ENCODE measurements at places on chromosomes 12 and 14.

- DNase-seq: no peak
Measured at GRCh38 chr14:61386173-61386772, 64.9 kb downstream of the PRKCH start.

DNA sequence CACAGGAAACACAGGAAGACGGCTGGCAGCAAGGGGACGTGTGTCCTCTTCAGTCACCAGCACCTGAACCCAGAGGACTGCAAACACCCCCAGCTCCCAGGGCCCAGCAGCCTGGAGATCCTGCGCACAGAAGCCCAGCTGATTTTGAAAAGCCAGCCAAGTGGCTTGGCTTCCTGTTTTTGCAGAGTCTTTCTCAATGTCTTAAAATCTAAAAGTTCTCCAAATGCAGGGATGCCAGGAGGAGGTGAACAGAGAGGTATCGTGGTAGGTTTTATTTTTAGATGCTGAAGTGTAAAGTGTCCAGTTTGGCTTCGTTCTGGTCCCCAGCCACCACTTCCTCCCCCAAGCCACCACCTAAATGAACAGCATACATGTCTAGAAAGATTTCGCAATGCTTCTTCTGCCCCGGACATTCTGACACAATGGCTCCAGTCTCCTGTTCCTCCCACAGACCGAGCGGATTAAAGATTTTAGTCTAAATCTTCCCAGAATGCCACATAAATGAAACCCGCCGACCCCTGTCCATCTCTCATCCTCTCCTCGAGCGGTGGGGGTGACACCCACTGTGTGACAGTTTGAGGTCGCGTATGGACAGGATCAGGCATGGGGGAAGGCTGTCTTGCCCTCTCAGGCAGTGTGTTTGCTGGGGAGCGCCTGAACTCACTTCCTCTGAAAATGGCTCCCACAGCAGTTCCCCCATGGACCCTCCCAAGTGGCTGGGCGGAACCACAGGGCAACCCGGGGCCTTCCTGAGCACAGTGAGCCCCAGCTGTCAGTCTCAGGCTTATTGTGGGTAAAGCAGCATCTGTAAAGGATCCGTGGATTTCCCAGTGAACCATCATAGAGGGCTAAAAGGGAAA, 41.6 kb downstream of the ITPK1 start:
- DNase-seq: no peak

- peak; percentile 57 for DNase-seq
Measured at GRCh38 chr12:2183556-2184541, 131.1 kb downstream of the CACNA1C start.

GRCh38 chr12:11812586-11813437, 163.3 kb downstream of the ETV6 start:
- DNase-seq: no peak

- no peak for DNase-seq
Measured at GRCh38 chr12:27551172-27551840, 27.3 kb downstream of the PPFIBP1 start.

DNA sequence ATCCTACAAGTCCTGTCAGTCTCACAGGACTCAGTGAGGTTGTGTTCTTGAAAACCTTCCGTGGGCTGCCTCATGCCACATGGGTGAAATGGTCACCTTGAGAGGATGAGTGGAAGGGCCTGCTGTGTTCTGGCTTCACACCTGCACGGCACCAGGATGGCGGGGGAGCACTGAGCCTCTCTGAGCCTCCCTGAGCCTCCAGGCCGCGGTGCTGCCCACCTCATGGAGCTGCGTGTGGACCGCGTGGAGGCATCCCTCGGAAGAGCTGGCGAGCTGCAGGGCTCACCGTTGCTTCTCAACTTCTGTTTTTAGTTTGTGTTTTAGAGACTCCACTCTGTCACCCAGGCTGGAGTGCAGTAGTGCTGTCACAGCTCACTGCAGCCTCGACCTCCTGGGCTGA, 56.2 kb downstream of the TEAD4 start:
- no peak for DNase-seq

DNA sequence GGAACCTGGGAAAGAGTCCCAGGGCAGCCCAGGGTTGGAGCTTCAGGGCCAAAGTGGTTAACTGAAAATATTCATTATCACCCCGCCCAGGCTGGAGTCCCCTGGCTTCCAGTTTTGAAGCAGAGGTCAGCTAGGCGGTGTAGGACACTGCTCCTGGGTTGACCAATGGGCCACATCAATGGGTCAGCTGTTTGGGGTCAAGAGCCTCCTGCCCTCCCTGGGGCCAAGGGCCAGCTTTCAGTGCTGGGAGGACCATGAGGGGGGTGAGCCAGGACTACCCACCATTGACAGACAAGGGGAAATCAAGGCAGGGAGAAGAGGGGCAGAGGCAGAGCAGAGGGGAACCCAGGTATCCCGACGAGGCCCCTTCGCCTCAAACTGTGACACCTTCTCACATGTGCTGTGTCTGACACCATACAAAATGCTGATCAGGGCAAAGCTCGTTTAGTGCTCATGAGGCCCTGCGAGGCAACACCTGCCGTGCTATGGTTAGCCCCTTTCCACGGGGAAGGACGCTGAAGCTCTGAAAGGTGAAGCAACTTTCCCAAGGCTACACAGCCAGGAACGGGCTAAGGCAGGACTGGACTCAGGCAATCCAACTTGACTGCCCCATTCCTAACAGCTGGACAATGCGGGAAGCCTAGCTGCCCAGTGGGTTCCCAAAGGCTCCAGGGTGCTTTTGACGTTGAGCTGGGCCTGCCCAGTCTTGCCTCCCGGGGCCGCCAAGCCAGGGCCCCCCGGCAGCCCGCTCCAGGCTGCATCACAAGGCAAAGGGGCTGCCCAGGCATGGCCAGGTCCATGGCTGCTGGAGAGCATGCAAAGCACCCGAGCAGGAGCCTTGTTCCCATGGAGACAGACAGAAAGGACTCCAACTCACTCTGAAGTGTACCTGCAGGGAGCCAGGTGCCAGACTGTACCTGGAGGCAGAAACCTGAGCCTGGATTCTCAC, 2.0 kb downstream of the SYNE3 start:
- DNase-seq: no peak

GRCh38 chr14:76929927-76930326, 98.6 kb downstream of the IRF2BPL start:
- no peak for DNase-seq

GRCh38 chr12:71684081-71684480, 1.8 kb upstream of the TMEM19 start:
- no peak for DNase-seq
